ENCODE measurements at places on chromosomes 6 and 20.
A peak's percentile ranks its signal among the peaks of the same experiment; 100 is the strongest.

GRCh38 chr6:111406200-111406721, 76.8 kb downstream of the REV3L start:
- DNase-seq: no peak

DNA sequence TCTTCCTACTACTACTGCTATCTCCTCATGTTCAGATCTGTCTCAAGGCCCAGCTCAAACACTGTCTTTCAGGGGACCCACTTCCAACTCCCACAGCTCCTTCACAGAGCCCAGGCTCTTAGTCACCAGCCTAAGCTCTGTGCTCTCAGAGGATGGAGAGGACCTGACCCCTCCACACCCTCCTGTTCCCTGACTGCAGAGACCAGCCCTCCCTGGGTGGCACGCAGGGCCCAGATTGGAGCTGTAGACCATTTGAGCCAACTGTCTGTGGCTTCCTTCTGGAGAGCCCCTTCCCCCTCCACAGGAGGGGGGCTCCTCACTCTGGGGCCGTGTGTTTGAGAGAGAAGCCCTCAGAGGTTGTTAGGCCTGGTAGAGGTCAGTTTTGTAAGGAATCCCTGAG, 9.8 kb downstream of the SNPH start:
- DNase-seq: no peak

DNA sequence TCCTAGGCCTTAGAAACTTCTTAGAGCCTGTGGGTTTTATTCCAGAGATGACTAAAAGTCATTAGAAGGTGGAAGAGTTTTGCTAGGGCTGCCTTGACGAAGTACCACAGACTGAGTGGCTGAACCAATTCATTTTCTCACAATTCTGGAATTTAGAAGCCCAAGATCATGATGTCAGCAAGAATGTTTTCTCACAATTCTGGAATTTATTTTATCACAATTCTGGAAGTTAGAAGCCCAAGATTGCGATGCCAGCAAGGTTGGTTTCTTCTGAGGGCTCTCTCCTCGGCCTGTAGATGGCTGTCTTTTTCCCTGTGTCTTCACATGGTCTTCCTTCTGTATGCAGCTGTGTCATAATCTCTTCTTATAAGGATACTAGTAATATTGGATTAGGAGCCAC, 672.9 kb upstream of the MARCKS start:
- DNase-seq: no peak

DNA sequence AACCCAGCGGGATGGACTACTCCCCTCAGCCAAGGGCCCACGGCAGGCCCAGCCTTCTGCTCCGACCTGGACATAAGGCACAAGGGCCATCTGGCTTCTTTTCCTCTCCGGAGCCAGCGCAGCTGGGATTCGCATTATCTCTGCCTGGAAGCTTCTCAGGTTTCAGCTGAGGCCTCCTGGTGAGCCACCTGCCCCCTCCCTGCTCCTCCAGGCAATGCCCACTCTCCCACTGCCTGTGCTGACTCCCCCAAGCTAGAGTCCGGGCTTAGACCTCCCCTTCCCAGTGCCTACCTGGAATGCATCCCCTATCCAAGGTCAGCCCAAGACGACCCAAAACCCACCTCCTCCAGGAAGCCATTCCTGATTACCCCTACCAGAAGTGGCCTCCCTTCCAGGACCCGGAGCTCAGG, 60.7 kb downstream of the EZR start:
- DNase-seq: no peak

- no peak for DNase-seq
Measured at GRCh38 chr6:62039605-62040004, 246.4 kb downstream of the KHDRBS2 start.

- DNase-seq: no peak
Measured at GRCh38 chr20:23079016-23079351, 7.1 kb downstream of the CD93 start.

- DNase-seq: no peak
Measured at GRCh38 chr6:110703906-110704594, 111.2 kb downstream of the CDK19 start.

DNA sequence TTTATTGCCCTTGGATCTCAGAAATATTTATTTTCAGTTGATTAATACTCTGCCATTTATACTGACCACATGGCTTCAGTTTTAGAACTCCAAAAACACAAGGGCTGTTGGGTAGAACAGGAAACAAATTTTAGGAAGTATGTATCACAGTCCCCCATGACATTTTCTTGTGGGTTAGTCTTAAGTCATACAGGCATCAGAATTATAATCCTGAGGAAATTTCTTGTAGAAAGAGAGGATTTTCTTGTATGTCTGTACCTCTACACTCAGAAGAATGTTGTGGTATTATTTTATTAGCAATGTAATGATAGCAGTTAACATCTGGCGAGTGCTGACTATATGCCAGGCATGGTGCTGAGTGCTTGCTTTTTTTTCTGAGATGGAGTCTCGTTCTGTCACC, 302.9 kb downstream of the CLIC5 start:
- DNase-seq: no peak

DNA sequence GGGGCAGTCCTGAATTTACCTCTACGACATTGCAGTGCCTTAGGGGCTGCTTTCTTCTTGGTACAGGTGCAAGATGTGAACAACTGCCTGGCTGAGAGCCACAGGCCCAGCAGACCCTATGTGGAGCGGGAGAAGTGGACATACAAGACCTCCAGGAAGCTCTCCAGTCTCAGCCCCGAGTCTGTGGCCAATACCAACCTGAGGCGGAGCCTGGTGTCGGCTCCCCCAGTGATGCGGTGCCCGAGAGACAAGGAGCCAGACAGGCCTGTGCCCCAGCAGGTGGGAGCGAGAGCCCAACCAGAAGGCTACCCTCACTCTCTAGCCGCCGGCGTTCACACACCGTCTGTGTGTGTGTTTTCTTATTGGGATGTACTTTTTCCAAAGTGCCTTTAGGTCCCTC, 59.6 kb downstream of the EFCAB8 start:
- no peak for DNase-seq

DNA sequence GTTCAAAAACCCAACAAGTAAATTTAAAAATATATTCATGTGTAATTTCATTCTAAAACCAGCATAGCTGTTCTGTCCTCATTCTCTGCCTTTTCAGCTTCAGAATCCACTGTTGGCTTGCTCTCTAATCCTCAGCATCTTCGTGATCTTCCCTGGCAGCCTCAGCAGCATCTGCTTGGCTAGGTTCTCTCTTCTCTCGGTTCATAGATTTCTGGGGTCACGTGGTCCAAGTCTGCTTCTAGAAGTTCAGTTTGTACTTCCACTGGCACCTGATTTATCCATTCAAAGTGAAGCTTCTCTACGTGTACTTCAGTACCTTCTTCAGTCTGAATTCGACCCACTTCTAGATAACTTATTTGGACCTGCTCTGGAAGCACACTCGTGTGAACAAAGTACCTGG, 245.7 kb downstream of the EPM2A start:
- DNase-seq: no peak

DNA sequence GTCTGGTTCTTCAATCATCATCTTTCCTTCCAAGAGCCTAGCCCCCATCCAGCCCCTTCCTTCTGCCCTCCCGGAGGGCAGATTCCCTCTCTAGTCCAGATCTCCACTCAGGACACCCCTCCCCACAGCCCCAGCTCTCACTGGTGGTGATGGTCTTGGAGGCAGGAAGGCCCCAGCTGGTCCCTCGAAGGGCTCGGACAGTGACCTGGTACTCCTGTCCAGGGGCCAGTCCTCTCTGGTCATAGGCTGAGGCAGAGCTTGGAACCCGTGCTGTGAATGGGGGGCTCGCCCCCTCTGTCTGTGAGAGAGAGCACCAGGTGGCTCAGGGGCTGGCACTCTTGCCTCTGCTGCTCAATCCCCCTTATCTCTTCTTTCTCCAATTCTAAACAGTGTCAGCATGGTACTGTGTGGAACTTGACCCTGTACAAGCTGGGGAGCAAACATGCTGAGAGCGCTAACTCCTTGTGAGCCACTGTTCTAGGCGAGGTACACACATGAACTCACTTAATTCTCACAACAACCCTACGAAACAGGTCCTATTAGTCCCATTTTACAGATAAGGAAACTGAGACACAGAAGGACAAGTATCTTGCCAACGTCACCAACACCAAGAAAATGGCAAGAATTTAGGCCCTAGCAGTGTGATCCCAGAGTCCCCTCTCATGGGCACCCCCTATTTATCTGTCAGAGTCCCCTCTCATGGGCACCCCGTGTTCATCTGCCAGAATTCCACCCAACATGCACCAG, 19.9 kb downstream of the TNXB start:
- no peak for DNase-seq

DNA sequence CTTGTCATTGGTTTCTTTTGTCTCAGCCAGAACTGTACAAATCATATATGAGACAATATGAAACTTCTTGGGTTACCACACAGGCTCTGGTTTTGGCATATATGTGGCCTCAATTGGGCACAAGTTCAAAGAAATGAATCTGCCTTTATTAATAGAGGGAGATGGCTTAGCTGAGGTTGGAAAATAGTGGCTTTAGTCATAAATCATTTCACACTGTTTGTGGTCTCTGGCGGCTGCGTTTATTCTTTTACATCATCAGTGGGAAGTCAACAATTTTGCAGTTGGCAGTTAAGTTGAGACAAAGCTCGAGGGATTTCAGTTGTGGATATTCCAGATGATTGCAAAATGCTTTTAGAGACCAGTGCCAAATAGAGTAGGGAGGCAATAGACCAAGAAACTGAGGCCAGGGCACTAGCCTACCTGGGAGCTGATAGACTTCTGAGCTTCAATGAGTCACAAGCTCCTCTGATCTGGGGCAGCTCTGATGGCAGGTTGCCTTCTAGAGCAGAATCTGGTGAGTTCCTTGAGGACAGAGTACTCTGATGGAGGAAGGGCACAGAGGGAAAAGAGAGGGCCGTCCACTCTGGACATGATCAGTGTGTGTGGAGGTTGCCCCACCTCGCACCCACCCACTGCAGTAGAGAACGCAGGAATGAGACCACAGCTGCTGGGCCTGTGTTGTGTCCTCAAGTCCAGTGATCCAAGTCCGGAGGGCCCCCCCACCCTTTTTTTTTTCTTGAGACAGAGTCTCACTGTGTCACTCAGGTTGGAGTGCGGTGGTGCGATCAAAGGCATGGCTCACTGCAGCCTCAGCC, 73.5 kb downstream of the ARMC2 start:
- DNase-seq: peak; percentile 24

- DNase-seq: no peak
Measured at GRCh38 chr6:147859071-147859470, 350.6 kb downstream of the SAMD5 start.

- DNase-seq: no peak
Measured at GRCh38 chr6:33451606-33452005, 2.8 kb upstream of the ZBTB9 start.

GRCh38 chr6:31736768-31737314, 511 bp upstream of the CLIC1 start:
- DNase-seq: no peak

DNA sequence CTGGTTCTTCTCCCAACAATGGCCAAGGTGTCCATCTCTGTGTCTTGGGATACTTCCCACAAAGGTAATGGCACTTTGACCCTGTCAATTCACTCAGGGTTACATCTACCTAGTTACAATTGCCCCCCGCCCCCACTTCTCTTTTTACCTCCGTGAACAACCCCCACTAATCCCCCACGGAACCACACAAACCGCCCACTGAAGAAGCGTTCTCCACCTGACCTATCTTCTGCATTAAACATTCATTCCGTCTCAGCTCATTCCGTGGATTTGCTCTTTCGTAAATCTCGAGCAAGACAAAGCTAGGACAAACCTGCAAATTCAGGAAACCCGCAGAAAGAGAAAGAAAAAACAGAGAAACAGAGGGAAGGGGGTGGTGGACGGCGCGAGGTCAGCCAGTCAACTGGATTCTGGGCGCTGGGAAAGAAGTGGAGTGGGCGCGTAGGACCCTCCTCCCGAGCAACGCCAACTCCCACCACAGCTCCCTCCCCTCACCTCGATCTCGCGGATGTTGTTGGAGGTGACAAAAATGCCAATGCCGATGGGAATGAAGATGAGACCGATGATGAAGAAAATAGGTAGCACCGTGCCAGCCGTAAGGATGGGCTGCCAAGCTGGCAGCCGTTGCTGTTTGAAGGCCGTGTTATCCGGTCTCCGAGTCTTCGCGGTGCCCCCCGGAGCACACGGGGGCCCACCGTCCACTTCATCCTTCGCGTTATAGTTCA, 523 bp downstream of the TMEM30A start:
- no peak for DNase-seq

DNA sequence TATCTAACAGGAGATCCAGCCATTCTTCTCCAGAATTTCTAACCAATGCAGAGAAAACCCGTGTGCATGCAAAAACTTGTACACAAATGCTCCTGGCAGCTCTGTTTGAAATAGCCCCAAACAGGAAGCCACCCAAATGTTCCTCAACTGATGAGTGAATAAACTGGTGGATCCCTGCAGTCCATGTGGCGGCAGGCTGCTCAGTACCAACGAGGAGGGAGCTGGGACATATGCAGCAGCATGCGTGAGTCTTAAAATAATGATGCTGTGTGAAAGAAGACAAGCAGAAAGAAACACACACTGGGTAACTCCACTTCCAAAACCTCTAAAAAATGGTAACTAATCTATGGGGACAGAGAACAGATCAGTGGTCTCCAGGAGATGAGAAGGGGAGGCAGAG, 542.1 kb upstream of the AGPAT4 start:
- no peak for DNase-seq

GRCh38 chr6:123316733-123317323, 319.9 kb downstream of the TRDN start:
- no peak for DNase-seq

GRCh38 chr6:135782546-135782945, 69.0 kb upstream of the PDE7B start:
- no peak for DNase-seq

- DNase-seq: peak; percentile 86
Measured at GRCh38 chr6:31901953-31902643, at the start of gene ZBTB12. Gene ZBTB12, minus strand, starts transcription at chr6:31902086. Its CDS starts 781 bp downstream, at chr6:31901305.

GRCh38 chr20:46572153-46572552, 21.7 kb upstream of the OCSTAMP start:
- DNase-seq: no peak

- DNase-seq: peak; percentile 46
Measured at GRCh38 chr6:46220352-46221221, 49.8 kb upstream of the ENPP5 start.

DNA sequence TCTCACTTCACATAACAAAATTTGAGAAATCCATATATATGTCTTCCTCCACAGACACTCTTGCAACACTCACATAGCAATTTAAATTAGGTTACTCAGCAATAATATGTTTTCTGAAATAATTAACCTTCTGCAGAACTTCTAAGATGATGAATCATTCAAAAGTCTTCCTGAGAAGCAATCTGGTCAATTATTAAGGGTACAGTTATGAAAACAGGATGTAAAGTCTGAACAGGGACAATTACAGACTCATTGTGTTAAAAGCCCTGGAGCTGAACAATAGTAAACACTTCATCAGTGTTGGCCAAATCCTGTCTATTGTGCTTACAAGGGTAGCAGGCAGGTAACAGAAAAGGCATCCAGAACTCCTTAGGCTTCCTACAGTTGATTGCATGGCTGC, 75.4 kb downstream of the FILIP1 start:
- no peak for DNase-seq

DNA sequence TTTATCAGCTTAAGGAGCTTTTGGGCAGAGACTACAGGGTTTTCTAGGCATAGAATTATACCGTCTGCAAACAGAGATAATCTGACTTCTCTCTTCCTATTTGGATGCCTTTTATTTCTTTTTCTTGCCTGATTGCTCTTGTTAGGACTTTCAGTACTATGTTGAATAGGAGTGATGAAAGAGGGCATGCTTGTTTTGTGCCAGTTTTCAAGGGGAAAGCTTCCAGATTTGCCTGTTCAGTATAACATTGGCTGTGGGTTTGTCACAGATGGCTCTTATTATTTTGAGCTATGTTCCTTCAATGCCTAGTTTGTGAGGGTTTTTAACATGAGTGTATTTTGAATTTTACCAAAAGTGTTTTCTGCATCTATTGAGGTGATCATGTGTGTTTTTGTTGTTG, 192.8 kb upstream of the PHACTR1 start:
- no peak for DNase-seq

GRCh38 chr20:19673575-19673974, 84.5 kb upstream of the RIN2 start:
- DNase-seq: no peak
